Breast epithelium (tissue), 4 donors: ENCODE measurements at places on chromosomes 3 and 15. TPM values are rescaled to one million over a fixed set of nuclear protein-coding genes. Genes with fewer than 3 reads are reported as not detected.
A peak's percentile ranks its signal among the peaks of the same experiment; 100 is the strongest.

- no peak for DNase-seq
- no peaks in the 10 kb centered on the region for H3K36me3 ChIP-seq
- peak overlapping the region; percentile 46 for H3K27ac ChIP-seq
- H3K4me3 ChIP-seq, result peak overlapping the region; percentile 64
- H3K4me1 ChIP-seq, result no peaks in the 10 kb centered on the region
- no peaks in the 10 kb centered on the region for H3K27me3 ChIP-seq
Observed at GRCh38 chr3:171458071-171458863, 1.9 kb downstream of the TNIK start.

DNA sequence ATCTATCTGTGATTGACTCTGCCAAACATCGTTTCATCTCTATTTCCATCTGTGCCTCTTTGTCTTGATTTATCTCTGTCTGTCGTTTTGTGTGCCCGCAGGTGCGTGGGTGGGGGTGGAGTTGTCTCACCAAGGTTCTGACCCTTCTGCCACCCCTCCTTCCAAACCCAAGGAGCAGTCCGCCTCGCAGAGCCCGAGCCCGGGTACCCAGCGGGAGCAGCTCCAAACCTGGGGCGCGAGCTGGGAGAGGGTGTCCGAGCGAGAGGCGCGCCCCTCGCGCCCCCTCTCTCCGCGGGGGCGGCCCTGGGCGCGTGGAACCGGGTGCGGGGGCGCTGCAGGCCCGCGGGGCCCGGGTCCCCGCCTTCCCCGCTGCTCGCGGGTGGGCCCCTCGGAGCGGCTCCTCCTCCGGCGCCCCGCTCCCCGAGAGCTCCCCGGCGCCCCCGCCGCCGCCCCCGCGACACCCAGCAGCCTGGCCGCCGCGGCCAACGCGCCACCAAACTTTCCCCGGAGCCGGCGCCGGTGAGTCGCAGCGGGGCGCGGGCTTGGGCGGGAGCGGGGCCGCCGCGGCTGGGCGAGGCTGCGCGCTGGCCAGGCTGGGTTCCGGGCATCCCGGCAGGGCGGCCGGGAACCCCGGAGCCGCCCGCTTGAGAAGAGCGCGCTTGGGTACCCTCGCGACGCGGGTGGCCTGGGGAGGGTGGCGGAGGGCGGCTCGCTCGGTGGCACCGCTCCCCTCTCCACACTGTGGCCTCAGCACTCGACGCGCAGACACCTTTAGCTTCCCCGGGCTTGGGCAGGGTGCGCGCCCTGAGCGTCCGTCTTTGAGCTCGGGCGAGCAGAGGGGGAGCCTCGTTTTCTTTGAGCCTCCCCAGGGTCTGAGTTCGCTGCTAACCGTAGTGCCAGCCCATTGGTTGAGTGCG is at the start of gene HRH1:
TSS of gene HRH1 (plus strand) at position 458 of the 917 bp plus-strand sequence. CDS start 104,545 bp downstream, outside the sequence.
- peak within 1 kb of the TSS; percentile 50 for H3K4me3 ChIP-seq
- H3K27me3 ChIP-seq, result peaks cover 23% of the 10 kb centered on the region
- H3K4me1 ChIP-seq, result no peaks in the 10 kb centered on the region
- DNase-seq, result no peak
- peak within 1 kb of the TSS; percentile 51 for H3K27ac ChIP-seq

DNA sequence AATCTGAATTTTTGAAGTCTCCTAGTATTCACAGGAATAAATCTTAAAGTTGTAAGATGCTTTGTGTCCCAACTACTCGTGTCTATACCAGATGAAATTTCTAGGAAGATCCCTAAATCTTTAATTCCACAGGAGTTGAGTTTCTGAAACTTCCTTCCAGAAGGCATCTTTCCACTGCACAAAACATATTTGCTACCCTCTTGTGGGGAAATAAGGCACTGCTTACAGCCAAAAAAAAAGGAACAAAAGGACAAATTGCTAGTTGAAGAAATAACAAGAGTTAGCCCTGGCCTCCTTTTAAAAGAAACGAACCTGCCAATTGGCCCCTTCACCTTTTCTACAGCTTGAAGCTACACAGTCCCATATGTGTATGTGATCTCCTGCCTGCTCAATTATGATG is 54.0 kb downstream of the TAFA4 start:
- no peak for DNase-seq
- no peak overlapping the region for H3K27ac ChIP-seq
- no peaks in the 10 kb centered on the region for H3K4me1 ChIP-seq
- H3K36me3 ChIP-seq, result no peaks in the 10 kb centered on the region

DNA sequence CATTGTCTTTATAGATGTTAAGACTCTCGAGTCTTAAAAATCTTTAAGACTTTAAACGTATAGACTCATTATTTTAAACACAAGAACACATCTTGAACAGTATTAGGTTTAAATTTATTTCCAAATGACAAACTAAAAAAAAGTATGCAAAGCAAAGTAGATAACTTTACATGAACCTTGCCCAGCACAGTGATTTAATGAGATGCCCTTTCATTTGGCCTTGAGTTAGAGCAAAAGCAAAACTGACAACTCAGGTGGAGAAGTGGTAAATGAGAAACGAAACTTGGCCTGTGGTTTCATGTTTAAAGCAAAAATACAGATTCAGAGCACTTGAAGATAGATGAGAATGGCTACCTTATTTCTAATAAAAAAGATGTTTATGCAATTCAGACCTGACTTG is 8.6 kb downstream of the GPR15 start:
- H3K4me1 ChIP-seq, result no peaks in the 10 kb centered on the region
- no peak for DNase-seq
- H3K4me3 ChIP-seq, result no peak overlapping the region
- no peaks in the 10 kb centered on the region for H3K27me3 ChIP-seq

GRCh38 chr3:61333192-61333961 is 82.1 kb upstream of the FHIT start:
- H3K36me3 ChIP-seq, result no peaks in the 10 kb centered on the region
- no peaks in the 10 kb centered on the region for H3K4me1 ChIP-seq
- no peak overlapping the region for H3K27ac ChIP-seq
- H3K27me3 ChIP-seq, result no peaks in the 10 kb centered on the region
- no peak for DNase-seq

DNA sequence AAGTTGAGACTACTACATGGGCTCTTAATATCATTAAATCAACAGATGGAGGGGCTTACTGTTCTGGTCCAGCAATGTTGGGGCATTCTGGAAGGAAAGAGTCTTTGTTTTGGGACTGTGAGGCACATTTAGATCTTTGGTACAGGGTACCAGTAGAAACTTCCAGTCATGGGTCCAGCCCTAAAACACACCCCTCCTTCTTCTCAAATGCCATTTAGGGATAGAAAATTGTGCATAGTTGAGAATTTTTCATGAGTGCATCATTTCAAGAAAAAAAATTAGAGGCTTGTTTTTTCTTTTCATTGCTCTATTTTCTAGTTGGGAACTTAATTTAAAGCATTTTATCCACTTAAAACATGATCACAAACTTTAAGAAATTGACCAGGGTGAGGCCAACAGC is 4.1 kb upstream of the RTP1 start:
- H3K4me3 ChIP-seq, result no peak overlapping the region
- H3K4me1 ChIP-seq, result no peaks in the 10 kb centered on the region
- H3K27ac ChIP-seq, result no peak overlapping the region
- no peaks in the 10 kb centered on the region for H3K36me3 ChIP-seq

DNA sequence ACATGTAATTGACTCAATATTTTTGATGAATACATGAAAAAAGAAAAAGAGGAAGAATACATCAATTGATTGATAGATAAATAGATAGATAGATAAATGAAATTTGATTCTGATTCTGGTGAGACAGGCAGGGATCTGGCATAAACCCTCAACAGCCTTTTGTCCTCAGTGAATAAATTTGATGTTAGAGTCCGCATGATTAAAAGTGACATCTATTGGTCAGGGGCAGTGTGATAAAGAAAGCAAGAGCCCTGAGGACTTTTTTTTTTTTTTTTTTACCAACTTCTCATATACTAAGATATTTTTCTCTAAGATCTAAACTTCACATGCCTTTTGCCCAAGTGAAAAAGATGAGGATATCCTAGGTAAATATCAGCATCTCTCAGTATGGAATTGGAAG is 216.4 kb downstream of the LRRC3B start:
- DNase-seq, result no peak
- no peak overlapping the region for H3K27ac ChIP-seq
- no peaks in the 10 kb centered on the region for H3K27me3 ChIP-seq
- H3K4me1 ChIP-seq, result no peaks in the 10 kb centered on the region

GRCh38 chr15:79337591-79337990 is 26.7 kb downstream of the TMED3 start:
- H3K4me3 ChIP-seq, result no peak overlapping the region
- H3K27me3 ChIP-seq, result no peaks in the 10 kb centered on the region
- H3K36me3 ChIP-seq, result no peaks in the 10 kb centered on the region
- no peaks in the 10 kb centered on the region for H3K4me1 ChIP-seq
- H3K27ac ChIP-seq, result no peak overlapping the region

DNA sequence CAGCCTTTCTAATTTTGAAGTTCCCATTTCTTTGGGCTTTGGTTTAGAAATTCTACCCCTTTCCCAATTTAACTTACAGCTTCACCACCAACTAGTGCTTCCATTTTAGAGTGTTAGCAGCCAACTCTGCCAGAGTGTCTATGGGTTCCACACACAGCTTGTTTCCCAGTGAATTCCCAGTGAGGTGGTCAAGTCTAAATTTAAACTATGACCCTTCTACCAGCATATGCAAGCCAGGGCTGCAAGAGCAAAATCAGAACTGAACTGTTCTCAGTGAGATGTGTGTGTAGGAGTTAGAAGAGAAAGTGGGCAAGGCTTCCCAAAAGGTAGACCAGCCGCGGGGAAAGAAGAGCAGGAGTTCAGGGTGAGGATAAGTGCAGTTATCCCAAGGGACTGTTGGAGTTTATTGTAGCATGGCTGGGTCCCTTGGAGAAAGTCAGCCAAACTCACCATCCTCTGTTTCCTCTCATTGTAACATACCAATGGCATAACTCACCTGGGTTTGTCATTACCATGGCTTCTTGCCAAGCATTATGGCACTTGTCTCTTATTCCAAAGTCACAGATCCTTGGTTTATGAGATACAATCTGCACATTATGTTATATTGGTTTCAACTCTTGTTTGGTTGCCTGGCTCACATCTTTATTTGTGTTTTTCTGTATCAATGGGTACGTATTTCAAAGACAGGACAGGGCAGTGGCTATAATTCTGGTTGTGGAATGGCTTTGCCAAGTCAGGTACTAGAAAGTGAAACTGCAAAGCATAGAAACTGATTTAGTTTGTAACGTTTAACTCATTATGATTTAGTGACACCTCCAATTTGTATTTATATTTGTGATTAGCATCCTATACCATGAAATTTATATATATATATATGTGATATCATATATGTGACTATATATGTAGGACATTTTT is 130.2 kb upstream of the UMPS start:
- no peak for DNase-seq
- H3K4me3 ChIP-seq, result no peak overlapping the region
- H3K4me1 ChIP-seq, result no peaks in the 10 kb centered on the region
- no peak overlapping the region for H3K27ac ChIP-seq
- no peaks in the 10 kb centered on the region for H3K36me3 ChIP-seq

DNA sequence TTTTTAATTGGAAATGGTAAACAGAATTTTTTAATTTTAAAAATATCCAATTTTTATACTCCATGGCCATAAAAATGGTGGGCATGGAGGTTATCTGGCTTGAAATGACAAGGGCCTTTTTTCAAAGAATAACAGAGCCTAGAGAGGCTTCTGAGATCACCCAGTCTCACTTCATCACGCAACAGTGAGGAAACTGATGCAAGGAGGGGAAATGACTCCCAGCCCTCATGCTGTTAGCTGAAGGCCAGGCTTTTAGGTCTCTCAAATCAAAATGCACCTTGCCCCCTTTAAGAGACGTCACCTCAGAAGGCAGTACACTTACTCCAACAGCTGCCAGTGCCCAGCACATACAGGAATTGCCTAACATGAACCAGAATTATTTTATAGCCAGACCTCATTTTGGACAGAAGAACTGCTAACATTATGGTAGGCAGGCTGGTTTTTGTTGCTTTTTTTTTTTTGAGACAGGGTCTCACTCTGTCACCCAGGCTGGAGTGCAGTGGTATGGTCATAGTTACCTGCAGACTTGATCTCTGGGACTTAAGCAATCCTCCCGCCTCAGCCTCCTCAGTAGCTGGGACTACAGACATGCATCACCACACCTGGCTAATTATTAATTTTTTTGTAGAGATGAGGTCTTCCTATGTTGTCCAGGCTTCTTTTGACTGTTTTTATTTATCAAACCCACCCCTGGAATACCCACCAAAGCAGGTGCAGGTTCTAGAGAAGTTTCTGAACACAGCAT is 9.1 kb downstream of the RAB43 start:
- no peak overlapping the region for H3K27ac ChIP-seq
- no peaks in the 10 kb centered on the region for H3K27me3 ChIP-seq
- peaks cover 2% of the 10 kb centered on the region for H3K4me1 ChIP-seq
- no peak for DNase-seq

DNA sequence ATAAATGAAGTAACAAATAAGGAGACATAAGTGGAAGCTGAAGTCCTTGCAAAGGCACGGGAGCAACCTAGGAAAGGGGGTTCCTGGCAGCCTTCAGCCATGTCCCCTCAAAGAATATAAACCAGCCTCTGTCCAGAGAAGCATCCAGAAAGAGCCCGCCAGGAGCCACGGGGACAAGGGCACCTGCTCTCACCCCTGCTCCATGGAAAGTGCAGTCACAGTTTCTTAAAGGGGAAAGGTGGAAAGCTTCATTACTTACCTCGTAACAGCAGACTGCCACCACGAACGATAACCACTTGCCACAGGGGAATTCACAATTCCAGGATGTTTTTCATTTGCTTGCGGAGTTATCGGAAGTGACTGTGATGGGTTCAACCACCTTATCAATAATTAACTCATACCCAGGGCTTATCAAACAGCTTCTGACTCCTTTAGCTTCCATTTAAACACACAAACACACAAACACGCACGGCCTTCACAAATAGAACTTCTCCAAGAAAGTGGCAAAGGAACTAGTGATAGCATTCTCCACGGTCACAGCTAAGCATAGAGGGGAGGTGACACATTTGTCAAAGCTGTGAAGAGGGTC is 134.2 kb upstream of the IGF1R start:
- H3K4me3 ChIP-seq, result no peak overlapping the region
- H3K36me3 ChIP-seq, result no peaks in the 10 kb centered on the region
- H3K27ac ChIP-seq, result no peak overlapping the region
- DNase-seq, result no peak
- no peaks in the 10 kb centered on the region for H3K27me3 ChIP-seq
- H3K4me1 ChIP-seq, result no peaks in the 10 kb centered on the region

DNA sequence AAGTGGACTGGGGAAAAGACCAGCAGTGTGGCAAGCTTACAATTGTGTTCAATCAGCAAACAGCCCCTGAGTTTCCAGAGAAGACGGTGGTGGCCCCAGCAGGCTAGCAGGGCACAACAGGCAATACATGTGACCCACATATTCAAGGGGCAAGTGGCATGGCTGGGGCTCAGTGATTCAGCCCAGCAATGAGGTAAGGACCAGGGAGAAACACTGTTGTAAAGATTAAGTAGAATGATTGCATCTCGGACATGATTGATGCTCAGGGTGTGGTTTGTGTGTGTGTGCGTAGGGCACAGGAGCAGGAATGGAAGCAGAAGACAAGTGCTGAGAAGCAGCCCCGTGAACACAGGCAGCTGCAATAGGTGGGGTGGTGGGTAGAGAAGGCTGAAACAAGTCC is 37.9 kb downstream of the KLHL6 start:
- H3K36me3 ChIP-seq, result no peaks in the 10 kb centered on the region
- DNase-seq, result no peak
- H3K4me3 ChIP-seq, result no peak overlapping the region
- no peaks in the 10 kb centered on the region for H3K4me1 ChIP-seq
- H3K27me3 ChIP-seq, result no peaks in the 10 kb centered on the region

The MAGEL2 gene
- total RNA-seq, result 0.33 TPM

The FAM98B gene
- total RNA-seq, result 14.6 TPM

The LSAMP gene
- total RNA-seq, result 3.8 TPM

The SCAMP2 gene
- total RNA-seq, result 71.4 TPM
